K562 (cell line): ENCODE measurements at places on chromosomes 16 and 17. TPM values are rescaled to one million over a fixed set of nuclear protein-coding genes. Genes with fewer than 3 reads are reported as not detected.

Gene MSRB1
- 28.6 and 29.5 TPM in 2 replicates for total RNA-seq

Gene SUPT6H
- 67.9 and 77.7 TPM in 2 replicates for total RNA-seq

Gene PGP
- total RNA-seq, result 44.9 and 49.6 TPM in 2 replicates

Gene MYOCD
- total RNA-seq, result not detected in 2 replicates

DNA sequence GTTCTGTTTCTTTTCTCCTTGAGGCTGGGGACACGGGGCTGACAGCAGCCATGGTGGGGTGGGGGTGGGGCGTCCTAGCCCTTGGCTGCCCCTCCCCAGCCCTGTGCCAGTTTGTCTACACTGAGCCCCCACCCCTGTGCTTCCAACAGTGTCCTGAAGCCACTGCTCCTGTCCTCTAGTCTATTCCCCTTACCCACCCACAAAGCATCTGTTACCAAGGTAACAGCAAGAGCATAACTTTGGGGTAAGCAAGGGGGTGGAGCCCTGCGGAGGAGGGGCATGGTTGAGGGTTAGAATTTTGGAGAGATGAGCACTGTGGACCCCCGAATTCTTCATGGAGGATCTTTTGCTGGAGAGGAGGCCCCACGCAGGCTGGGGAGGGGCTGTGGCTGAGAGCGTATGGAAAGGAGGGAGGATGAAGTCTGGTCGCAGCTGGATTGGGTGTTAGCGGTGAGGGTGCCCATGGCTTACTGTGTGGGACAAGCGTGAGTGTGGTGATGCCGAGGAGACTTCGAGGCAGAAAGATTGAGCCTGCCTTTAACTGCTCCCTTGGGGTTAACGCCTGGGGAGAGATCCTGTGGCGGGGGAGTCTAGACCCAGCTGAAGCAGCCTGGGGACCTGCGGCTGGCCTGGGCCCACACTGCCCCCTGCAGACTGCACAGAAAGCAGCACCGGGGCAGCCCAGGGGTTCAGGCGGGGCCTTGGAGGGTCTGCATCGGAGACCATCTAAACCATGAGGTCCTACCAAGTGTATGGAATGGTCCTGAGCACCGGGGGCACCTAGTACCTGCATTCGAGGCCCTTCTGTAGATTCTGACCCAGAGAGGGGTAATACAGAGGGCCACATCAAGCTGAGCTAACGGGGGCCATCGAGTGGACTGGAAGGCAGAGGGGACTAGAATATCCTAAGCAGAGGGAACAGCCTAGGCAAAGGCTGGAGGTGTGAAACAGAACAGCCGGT lies 6.1 kb upstream of the STAC2 start:
- no peak overlapping the region for H3K27ac ChIP-seq
- H3K4me1 ChIP-seq, result peaks cover 2% of the 10 kb centered on the region; the same call in 2 of the 3 replicates
- no peak overlapping the region for H3K4me3 ChIP-seq
- H3K36me3 ChIP-seq, result no peaks in the 10 kb centered on the region
- H3K27me3 ChIP-seq, result no peaks in the 10 kb centered on the region
- peak; percentile 80 for DNase-seq

DNA sequence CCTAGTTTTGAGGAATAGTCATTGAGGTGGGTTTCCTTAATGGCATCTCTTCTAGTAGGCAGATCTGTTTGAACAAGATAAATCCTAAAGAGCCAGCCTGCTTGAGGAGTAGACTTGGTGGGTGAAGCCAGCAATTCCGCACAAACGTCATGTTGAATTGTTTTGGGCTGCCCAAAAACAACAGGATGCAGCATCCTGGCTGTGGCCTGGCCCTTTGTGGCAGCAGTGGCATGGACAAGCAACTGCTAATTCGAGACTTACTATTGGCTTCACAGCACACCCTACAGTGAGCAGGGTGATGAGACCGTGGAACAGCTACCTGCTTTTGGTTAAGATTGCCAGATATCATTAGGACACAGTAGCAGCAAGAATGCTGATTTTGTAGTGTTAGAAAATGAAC lies 9.3 kb upstream of the VPS4A start:
- H3K27ac ChIP-seq, result no peak overlapping the region
- no peak overlapping the region for H3K4me3 ChIP-seq
- H3K27me3 ChIP-seq, result no peaks in the 10 kb centered on the region

GRCh38 chr16:74216319-74216718 lies 80.3 kb upstream of the PSMD7 start:
- no peaks in the 10 kb centered on the region for H3K36me3 ChIP-seq
- no peak overlapping the region for H3K27ac ChIP-seq
- DNase-seq, result no peak
- no peak overlapping the region for H3K4me3 ChIP-seq
- H3K4me1 ChIP-seq, result no peaks in the 10 kb centered on the region

GRCh38 chr17:5948811-5949210 lies 121.4 kb upstream of the WSCD1 start:
- H3K27me3 ChIP-seq, result no peaks in the 10 kb centered on the region; the same call in 1 of the 2 replicates
- no peak for DNase-seq
- H3K4me3 ChIP-seq, result no peak overlapping the region

DNA sequence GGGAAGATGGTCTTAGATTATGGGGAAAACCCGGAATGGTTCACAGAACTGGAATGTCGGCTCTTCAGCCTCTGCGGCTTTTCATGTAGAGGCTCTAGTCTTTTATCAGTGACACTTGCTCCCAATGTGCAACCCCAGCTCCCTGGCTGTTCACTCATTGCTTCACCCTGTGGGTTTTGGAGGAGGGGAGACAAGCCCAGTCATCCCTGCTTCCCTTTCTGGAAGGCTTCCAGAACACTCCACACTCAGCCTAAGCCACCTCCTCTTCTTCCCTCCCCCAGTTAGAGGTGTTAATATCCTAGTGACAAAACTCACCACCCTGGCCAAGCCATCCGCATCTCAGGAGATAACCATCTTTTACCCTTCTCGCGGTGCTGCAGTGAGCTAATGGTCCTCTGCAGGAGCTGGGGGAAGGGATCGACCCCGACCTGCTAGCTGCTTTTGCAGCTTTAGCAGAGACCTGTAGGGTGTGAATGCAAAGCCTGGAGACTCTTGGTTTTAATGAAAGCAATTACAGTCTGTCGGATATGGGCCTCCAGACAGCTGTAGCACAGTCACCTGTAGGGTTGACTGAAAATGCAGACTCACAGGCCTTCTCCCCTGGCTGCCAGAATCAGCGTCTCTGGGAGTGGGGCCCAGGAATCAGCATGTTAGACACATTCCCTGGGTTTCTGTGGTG lies 24.3 kb upstream of the LASP1NB start:
- DNase-seq, result peak; percentile 90
- no peak overlapping the region for H3K4me3 ChIP-seq
- peaks cover 67% of the 10 kb centered on the region for H3K36me3 ChIP-seq
- no peaks in the 10 kb centered on the region for H3K27me3 ChIP-seq
- H3K4me1 ChIP-seq, result peaks cover 38% of the 10 kb centered on the region
- H3K27ac ChIP-seq, result peak overlapping the region; percentile 66; the same call in 2 of the 3 replicates

- DNase-seq, result no peak
- no peaks in the 10 kb centered on the region for H3K27me3 ChIP-seq
- no peaks in the 10 kb centered on the region for H3K36me3 ChIP-seq
Measured at GRCh38 chr17:4728124-4728523, 3.1 kb upstream of the MED11 start.

- H3K27ac ChIP-seq, result no peak overlapping the region
- DNase-seq, result no peak
- H3K36me3 ChIP-seq, result peaks cover 9% of the 10 kb centered on the region; the same call in 2 of the 3 replicates
Measured at GRCh38 chr17:81388091-81388611, 7.1 kb upstream of the BAHCC1 start.
